NCI-H1417 treated with DMSO at 0.1 percent for 48 hours (cell line): ENCODE measurements at places on chromosomes 1 and 21.
A peak's percentile ranks its signal among the peaks of the same experiment; 100 is the strongest.

DNA sequence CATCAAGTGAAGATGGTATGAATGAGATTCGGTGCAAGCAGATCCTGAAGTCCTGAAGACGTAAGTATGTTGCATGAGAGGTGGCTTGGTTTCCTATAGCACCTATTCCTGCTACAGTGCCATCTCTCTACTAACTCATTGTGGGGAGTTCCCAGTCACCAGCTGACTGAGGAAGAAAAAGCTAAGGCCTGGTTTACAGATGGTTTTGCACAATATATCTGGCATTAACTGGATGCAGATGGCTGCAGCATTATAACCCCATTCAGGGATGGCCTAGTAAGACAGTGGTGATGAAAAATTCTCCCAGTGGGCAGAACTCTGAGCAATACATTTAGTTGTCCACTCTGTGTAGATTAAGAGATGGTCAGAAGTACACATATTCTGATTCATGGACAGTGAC is 36.7 kb downstream of the RTCA start:
- DNase-seq = no peak

DNA sequence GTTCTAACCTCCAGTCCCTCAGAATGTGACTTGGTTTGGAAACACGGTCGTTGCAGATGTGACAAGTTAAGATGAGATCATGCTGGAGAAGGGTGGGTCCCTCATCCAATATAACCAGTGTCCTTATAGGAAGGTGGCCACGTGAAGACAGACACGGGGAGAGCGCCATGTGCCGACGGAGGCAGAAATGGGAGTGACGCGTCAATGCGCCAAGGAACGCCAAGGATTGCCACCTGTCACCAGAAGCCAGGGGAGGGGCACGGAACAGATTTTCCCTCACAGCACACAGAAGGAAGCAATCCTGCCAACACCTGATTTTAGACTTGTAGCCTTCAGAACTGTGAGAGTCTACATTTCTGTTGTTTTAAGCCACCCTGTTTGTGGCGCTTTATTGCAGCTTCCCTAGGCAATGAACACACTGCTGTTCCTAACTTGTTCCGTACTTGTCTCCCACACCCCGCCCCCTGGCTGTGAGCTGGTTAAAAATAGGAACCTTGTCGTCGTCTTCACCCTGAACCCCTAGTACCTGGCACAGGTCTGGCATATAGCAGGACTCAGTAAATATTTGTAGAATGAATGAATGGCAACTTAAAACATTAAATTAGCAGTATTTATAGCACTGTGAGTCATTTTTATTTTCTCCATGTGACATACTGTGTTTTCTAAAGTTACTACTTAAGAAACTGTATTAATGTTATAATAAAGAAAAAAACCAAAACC is 14.2 kb downstream of the RIMS3 start:
- DNase-seq = no peak

DNA sequence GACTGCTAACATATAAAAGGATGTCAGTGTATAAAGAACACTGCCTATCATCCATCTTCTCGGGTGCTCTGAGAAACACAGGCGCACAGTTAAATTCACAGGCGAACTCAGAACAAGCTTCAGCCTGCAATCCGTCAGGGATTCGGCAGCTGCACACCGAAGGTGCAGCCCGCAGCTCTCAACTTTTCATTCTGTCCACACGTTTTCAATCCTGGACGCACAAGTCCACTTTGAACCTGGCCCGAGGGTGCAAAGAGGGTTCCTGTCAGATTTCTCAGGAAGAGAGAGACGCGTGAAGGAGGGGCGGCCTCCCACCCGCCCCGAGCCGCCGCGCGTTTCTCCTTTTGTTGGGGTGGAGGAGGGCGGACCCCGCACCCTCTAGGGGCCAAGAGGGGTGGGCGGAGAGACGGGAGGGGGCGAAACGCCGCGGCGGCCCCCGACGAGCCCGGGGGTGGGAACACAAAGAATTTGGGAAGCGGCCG is 724 bp downstream of the DOCK7 start:
- no peak for DNase-seq

GRCh38 chr1:108584428-108584856 is 24.5 kb downstream of the EEIG2 start:
- no peak for DNase-seq

- no peak for DNase-seq
Observed at GRCh38 chr1:90122654-90123340, 127.9 kb downstream of the ZNF326 start.

GRCh38 chr1:24972915-24973242 is 42.8 kb upstream of the RUNX3 start:
- no peak for DNase-seq

GRCh38 chr1:7300893-7301663 is 470.0 kb upstream of the VAMP3 start:
- no peak for DNase-seq

GRCh38 chr1:176243746-176244145 is 36.7 kb upstream of the COP1 start:
- no peak for DNase-seq

- no peak for DNase-seq
Observed at GRCh38 chr1:246769306-246769705, 45.1 kb downstream of the SCCPDH start.

- no peak for DNase-seq
Observed at GRCh38 chr1:147238053-147238902, 4.2 kb upstream of the CHD1L start.

GRCh38 chr1:228122921-228123441 is 13.9 kb upstream of the MRPL55 start:
- DNase-seq = no peak

GRCh38 chr1:197234581-197234980 is 33.5 kb upstream of the CRB1 start:
- DNase-seq = no peak

DNA sequence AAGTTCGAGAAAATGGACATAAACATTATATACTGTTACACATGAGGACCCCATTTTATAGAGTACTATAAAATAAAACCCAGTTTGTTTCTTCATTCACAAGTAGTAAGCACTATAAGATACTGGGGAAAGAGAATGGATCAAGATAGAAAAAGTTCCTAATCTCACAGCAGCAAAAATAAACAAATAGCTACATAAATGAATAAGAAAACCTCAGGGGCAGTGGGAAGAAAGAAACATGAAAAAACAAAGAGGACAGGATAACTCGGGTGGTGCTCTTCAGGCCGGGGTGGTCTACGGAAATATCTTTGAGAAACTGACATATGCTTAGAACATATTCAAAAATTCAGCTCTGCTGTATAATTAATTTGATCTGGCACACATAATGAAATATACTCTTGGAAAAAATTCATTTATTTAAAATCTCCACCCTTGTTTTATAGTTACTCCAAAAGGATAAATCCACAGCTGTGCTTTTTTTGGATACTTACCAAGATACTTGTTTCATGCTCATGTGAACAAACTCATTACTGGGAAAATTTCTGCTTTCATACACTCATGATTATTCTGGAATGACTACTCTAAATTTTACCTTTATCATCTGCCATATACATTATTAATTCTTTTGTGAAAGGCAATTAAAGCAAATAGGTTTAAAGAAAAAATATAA is 20.0 kb downstream of the CEP170 start:
- no peak for DNase-seq

- DNase-seq = no peak
Observed at GRCh38 chr1:101257500-101258325, 20.9 kb downstream of the S1PR1 start.

DNA sequence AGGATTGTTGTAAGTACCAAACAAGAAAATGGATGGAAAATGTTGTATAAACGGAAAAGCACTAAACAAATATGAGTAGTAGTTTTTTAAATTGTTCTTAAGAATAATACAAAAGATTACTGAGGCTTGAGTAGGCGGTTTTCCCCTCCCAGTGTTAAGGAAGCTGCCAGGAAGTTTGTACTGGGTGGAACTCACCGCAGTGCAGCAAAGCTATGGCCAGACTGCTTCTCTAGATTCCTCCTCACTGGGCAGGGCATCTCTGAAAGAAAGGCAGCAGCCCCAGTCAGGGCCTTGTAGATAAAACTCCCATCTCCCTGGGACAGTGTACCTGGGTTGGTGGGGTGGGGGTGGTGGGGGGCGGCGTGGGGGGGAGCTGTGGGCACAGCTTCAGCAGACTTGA is 58.7 kb downstream of the XCL2 start:
- no peak for DNase-seq

DNA sequence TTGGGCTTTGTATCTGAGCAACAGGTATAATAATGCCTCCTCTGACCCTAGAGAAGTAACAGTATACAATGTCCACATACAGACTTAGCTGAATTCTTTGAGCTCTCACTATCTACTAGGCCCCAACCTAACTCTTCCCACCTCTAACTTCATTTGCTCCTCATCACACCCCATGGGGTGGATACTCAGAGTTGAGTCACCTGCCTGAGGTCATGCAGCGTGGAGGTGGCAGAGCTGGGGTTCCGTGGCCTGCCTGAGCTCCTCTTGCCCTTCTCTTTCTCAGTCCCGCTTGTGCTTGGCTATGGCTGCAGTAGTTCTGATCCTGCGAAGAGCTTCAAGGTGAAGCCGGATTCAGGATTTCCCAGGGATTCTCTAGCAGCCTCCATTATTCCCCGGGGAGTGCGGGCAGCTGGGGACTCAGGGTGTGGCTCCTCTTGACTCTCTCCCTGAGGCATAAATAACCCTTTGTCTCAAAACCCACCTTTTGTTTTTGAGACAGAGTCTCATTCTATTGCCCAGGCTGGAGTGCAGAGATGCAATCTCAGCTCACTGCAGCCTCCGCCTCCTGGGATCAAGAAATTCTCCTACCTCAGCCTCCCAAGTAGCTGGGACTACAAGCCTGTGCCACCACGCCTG is 29.9 kb upstream of the ACTL8 start:
- no peak for DNase-seq

DNA sequence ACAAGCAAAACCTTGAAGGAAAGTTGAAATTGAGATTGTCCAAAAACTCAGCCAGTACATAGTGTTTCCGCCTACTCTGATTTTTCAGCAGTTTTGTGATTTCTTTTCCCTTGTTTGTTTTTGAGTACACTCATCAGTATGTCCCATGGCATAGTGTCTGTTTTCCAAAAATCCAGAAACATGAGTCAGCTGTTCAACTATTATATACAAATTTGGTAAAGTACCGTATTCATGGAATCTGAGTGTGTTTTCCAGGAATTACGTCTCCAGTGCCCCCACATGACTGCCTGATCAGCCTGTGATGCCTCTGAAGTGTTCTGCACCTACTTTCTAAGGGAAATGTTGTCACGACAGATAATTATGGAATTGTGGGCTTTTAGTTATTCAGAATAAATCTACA is 186.8 kb downstream of the LTN1 start:
- DNase-seq = no peak

DNA sequence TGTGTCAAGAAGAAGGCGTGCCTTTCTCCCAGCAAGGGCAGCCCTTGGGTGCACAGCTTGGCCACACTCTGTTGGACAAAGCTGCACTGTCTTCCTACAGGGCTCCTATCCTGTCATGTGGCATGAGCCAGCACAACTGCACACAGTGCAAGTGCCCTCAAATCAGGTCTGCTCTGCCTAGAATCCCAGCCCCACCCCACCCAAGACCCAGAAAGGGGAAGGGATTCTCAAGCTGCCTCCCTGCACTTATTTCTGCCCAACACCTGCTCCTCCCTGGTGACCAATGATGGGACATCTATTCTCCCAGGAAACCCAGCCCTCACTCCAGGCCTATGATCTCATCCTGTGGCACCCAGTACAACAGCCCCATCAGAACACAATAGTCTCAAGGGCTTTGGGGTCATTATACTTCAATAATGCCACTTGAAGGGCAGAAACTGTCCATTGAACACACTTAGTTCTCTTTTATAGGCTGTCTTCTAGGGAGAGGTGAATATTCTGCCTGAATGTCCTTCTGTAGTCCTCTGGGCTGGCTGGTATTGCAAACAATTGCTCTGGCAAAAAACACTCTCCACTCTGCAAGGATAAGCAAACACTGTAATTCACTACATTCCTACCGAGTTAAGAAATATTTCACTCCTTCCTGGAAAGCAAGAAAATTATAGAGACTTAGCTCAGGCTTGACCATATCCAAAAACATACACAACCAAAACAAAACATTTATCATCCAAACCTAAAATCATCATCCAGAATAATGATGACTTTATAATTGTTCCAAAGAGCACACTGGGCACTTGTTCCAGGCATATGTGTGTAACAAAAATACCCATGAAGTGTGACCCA is 43.1 kb upstream of the IGSF3 start:
- peak; percentile 7 for DNase-seq

DNA sequence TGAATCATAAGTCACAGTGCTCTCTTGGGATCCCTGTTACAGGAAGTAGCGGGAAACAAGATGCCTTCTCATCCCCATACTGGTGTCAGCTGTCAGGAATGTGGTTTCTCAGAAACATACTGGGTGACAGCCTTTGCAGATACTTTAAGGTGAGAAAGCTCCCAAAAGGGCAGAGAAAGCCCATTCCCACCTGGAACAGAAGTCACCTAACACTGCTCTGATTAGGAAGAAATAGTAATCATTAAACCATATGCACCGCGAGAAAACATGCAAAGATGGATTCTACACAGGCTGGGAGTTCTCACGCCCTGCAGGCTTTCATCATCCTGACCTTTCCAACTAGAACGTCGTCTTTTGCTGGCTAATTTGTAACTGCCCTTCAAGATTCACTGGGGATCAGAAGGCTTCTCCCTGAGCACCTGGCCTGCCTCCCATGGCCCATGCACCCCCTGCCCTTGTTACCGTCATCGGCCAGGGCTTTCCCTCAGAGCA is 46.2 kb upstream of the SLC44A3 start:
- no peak for DNase-seq

GRCh38 chr21:43866659-43867331 is 1.8 kb downstream of the AGPAT3 start:
- DNase-seq = no peak

DNA sequence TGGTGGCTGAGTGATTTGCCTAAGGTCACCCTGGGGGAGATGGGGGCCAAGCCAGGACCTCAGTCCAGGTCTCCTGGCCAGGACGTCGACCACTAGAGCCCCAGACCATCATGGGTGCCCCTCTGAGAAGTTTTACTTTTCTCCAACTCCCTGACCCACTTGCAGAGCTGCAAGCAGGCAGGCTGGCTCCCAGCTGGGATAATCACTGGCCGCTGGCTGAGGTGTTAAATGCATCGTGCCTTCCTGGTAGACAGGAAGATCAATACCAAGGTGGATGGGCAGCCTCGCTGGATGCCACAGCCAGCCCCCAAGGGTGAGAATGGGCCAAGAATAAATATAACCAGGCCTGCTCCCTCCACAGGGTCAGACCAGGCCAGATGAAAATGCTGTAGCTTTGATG is 106.2 kb downstream of the EPHB2 start:
- DNase-seq = no peak

- DNase-seq = no peak
Observed at GRCh38 chr1:39130325-39130724, 74.2 kb upstream of the MACF1 start.

GRCh38 chr1:224489534-224490365 is 55.2 kb upstream of the WDR26 start:
- no peak for DNase-seq
